ENCODE measurements at places on chromosomes 11 and 22.

GRCh38 chr11:131724436-131724975 lies 354.1 kb downstream of the NTM start:
- DNase-seq: no peak

GRCh38 chr11:44143987-44144909 lies 48.8 kb downstream of the EXT2 start:
- DNase-seq: no peak

GRCh38 chr11:108122166-108122628 lies 830 bp downstream of the ACAT1 start:
- no peak for DNase-seq

DNA sequence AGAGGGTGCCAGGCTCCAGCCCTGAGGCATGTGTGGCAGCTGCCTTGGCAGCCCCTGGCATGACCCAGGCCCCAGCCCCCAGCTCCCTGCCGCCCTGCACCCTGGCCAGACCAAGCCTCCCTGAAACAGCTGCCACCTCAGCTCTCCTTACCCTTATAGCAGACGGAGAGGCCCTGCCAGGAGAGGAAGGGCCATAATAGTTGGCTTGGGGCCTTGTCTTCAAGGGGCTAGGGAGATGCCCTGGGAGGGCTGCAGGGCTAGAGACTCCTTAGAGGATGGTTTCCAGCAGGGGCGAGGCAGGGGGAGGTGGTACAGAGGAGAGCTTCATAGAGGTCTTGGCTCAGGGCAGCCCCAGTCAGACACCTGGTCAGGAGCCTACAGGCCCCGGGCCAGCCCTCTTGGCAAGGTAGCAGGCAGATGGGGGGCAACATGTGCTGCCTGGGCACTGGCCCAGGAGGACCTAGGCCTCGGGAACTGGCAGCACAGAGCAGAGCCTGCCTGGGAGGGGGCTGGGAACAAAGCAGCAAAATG lies 13.0 kb downstream of the SMTN start:
- no peak for DNase-seq

- no peak for DNase-seq
Measured at GRCh38 chr11:119181677-119182412, 3.4 kb upstream of the NHERF4 start.

DNA sequence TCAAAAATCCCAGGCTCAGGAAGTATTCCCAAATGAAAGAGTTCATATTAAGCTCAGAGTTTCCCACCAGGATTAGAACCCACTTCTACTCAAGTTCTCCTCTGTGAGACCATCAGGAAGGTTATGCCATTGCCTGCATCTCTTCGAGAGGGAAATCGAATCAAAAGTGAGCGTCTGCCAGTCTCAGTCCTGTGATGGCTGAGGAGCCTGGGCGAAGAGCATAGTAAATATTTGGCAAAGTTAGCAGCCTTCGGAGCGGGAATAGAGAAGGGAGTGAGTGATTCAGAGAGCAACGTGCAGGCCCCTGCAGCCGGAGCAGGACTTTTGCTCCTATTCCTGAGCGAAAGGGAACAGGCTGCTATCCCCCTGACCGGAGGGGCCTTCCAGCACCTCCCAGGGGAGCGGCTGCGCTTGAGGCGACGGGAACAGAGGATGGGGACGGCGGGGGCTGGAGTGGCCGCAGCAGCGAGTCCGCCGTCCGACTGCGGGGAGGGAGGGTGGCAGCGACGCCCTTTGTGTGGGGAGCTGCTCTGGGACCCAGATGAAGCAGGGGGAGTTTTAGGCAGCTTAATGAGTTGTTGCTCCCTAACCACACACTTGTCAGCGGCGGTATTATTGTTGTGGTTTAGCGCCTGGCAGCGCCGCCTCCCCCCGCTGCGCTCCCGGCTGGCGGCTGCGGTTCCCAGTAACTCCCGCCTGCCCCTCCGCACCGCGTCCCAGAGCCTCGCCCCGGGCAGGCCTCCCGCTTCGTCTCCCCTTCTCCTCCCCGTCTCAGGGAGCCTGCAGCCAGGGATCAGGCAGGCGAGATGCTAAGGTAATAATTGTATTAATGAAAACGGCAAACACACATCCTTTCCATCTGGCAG lies 21.7 kb upstream of the NRGN start:
- no peak for DNase-seq

DNA sequence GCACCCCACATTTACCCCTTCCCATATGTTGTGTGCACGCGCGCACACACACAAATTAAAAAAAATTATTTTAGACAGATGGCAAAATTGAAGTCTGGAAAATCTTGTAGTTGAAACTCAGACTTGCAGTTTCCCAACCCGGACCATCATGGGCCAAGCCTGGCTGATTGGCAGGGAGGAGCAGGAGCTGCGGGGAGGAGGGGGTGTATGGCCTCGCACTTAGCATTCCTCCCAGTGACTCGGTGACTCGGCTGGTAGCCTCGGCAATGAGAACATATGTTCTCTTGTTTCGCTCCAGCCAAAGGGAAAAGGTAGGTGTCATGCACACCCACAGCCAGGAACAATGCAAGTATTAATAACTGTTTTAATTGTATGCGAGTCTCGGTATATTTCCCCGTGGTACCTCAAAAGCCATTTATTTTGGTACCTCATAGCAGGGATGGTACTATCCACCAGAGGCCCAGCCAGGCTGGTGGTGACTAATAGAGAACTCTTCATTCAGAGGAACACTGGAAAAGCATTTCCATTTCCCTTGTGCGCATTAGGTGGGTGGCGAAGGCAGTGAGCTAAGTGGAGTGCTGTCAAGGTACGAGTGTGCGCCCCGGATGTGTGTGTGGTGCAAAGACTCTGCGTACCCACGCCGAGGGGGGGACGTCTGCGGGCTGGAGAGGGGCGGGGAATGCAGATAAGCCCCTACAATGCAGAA lies 92.5 kb downstream of the DSCAML1 start:
- no peak for DNase-seq

DNA sequence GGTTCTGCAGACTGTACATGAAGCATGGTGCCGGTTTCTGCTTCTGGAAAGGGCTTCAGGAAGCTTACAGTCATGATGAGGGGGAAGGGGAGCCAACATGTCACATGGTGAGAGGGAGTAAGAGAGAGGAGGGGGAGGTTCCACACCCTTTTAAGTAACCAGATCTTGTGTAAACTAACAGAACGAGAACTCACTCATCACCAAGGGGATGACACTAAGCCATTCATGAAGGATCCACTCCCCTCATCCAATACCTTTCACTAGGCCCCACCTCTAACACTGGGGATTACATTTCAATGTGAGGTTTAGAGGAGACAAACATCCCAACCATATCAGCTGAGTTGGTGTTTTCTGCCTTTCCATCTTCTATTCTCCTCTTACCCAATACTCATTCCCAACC lies 83.5 kb downstream of the BDNF start:
- no peak for DNase-seq

DNA sequence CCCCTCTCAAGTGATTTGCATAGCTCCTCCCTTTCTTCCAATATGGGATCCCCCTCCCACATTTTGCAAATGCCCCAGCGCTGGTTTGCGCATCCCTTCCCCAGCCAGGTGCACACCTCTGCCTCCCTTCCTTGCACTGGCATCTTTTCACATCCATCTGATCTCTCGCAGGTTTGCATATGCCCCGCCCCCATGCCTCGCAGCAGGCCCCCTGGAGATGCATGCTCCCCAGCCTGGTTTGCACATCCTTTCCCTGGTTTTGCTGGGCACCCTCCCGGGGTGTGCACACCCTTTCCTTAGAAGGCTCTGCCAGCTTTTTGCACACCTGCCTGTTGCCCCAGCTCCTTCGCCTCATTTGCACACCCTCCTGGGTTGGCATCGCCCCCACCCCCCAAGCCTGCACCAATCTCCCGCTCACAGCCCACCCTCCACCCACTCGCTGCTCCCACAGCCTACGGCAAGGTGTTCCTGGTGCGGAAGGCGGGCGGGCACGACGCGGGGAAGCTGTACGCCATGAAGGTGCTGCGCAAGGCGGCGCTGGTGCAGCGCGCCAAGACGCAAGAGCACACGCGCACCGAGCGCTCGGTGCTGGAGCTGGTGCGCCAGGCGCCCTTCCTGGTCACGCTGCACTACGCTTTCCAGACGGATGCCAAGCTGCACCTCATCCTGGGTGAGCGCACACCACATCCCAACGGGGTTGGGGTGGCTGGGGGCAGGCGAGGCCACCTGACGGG lies 917 bp downstream of the RPS6KA4 start:
- DNase-seq: no peak

DNA sequence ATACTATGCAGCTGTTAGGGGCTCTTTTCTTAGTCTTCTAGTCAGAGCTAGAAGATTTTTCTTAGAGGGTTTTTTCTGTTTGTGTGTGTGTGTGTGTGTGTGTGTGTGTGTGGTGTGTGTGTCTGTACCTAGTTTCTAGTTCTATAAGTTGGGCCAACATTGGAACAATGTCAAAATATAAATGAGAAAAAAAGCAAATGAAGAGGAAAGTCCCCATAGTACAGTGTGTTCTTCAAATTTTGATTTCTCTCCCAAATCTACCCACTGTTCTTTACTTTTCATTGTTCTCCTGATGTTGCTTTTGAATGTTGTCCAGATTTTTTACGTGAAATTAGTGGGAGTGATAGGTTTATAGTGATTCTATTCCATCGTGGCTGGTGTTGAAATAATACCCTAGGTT lies 2153.4 kb upstream of the RAG2 start:
- DNase-seq: no peak

- no peak for DNase-seq
Measured at GRCh38 chr11:76609736-76610370, 60.7 kb downstream of the LRRC32 start.

DNA sequence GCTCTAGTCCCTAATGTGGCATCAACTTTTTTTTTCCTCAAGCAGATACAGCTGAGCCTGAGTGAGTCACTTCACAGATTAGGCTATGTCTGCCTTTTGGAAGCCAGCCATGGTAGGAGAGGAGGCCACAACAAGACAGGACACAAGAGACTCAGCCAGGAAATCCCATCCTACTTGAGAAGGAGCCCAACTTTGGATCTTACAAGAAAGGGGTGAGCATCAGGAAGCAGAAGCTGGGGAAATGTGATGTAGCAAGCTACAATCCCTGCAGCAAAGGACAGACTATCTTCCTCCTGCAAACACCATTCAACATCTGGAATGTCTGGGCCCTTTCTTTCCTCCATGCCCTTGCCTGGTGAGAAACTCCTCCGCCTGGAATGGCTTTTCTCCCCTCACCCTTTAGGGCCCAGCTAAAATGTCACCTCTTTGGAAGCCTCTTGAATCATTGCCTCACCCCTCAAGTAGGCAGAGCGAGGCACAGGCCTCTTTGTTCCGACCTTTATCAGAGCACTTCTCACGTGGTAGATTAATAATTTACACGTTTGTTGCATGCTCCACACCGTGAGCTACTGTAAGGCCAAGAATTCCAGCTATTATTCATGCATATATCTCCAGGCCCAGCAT lies 156.4 kb upstream of the PITPNB start:
- DNase-seq: no peak

- DNase-seq: no peak
Measured at GRCh38 chr11:62233730-62234129, 8.3 kb upstream of the SCGB1D2 start.

DNA sequence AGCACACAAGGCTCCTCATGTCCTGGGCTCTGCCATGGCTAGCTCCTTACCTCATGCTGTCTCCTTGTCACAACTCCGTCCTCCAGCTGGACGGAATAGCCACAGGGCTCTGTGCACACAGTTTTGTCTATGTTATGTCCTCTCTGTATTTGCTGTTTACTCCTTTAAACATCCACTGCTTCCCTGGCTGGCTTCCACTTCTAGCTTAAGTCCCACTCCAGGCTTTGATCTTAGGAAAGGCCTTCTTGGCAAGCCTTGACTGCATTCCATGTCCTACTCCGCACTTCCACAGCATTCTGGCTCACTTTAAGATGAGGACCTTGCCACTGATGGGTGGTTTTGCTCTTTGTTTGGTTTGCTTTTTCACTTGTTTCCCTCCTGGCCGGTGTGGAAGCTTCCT lies 22.9 kb upstream of the ROBO3 start:
- no peak for DNase-seq

DNA sequence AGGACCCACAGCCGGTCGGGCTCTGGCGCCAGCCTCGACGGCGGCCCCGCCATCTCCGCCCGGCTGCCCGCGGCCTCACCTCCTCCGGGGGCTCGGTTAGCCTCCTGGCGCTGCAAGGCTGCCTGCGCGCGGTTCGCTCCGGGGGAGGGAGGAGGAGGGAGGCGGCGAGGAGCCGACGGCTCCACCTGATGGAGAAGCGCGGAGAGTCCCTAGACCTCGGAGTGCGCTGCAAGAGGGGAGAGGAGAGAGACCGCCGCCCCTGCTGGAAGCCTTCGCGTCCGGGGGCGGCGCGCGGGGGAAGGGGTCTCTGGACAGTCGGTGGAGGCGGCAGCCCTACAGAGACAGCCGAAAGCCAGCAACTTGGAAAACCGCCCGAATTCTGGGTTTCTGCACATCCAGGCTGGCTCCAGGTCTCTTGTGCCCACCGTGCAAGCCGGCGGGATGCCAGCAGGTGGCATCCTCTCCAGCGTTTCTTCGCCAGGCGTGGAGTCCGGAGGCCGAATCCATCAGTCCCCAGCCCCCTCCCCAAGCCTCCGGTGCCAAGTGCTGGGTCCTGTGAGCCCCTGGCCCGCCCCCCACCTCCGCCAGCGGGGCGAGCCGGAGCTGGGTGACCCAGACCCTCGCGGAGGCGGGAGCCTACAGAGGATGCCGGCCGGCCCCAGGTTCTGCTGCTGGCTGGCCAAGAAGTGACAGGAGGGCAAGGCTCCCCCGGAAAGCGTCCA lies 2.9 kb upstream of the KIRREL3 start:
- no peak for DNase-seq

DNA sequence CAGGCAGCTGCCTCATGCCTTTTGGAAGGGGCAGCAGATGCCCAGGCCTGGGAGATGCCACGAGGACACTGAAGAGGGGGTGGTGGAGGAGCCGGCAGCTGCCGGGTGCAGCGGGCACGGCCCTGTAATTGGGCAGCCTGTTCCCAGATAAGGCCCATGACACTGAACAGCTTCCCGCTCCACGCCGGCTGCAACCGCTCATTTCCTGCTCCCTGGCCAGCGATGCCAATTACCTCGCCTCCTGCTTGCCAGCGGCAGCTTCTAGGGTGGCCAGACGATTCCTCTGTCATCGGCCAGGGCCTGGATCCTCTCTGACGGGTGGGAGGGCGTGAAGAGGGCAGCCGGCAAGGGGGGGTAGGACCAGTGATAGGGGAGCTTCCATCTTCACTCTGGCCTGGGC lies 22.8 kb downstream of the FLRT1 start:
- no peak for DNase-seq

- no peak for DNase-seq
Measured at GRCh38 chr22:27032091-27032761, 374.8 kb downstream of the MIAT start.

- DNase-seq: no peak
Measured at GRCh38 chr11:61484541-61484940, 24.0 kb upstream of the LRRC10B start.

GRCh38 chr11:118618115-118618990 lies 10.9 kb downstream of the PHLDB1 start:
- no peak for DNase-seq

DNA sequence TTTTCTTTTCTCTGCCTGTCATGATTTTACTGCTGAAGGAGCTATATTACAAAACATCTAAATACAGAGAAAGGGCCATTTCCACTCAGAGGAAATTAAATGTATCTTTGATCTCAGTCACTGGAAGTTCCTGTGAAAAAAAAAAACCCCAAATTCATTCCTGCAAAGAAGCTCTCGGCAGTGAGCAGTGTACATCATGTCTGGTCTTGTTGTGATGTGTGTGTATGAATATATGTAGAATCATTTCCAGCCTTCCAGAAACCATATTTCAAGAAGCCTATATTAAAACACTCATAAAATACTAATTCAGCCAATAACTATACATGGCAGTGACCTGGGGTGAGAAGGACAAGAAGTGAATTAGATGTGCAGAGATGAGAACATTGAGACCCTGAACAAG lies 393.2 kb upstream of the TENM4 start:
- no peak for DNase-seq

Measured in activated T-helper 9 cell treated with anti-CD3 and anti-CD28 coated beads, Interleukin-2, amount 50 U/mL, for 16 hours (primary cell).